ENCODE measurements at places on chromosomes 6 and 20. TPM values are rescaled to one million over a fixed set of nuclear protein-coding genes. Genes with fewer than 3 reads are reported as not detected.

The TPX2 gene
- polyA plus RNA-seq = 32.5 TPM

The HUS1B gene
- polyA plus RNA-seq = 0.12 TPM

The SS18L1 gene
- 13.6 TPM for polyA plus RNA-seq

The TENT5A gene
- 1.2 TPM for polyA plus RNA-seq

The DNAH8 gene
- polyA plus RNA-seq = under 0.01 TPM

The RIMS1 gene
- not detected for polyA plus RNA-seq

- no peak for DNase-seq
These were observed 170.9 kb downstream of the TTLL2 start for GRCh38 chr6:167495506-167496401.

DNA sequence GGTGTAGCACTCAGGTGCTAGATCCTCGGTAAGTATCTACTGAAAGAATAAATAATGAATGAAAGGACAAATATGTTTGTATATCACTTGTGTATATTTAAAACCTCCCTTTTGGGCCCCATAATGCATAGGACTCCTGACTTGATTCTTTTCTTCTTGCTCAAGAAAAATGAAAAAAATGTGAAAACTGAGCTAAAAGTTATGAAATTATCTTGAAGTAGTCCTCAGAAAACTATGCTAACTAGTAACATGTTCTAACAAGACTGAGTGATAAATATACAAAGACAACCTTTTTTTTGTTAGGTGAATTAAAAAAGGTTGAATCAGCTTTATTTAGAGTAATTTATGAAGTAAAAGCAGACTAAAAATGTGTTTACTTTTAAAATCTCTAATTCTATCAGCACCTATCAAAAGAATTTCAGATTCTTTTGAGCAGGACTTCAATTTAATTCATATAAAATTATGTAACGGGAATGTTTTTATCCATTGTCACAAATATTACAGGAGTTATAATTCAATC is 247.8 kb upstream of the JAG1 start:
- DNase-seq = no peak

- DNase-seq = no peak
These were observed at the start of gene TMEM74B for GRCh38 chr20:1184638-1185315. TMEM74B (minus strand) TSS chr20:1184981; CDS start chr20:1183801, 1,180 bp downstream.

DNA sequence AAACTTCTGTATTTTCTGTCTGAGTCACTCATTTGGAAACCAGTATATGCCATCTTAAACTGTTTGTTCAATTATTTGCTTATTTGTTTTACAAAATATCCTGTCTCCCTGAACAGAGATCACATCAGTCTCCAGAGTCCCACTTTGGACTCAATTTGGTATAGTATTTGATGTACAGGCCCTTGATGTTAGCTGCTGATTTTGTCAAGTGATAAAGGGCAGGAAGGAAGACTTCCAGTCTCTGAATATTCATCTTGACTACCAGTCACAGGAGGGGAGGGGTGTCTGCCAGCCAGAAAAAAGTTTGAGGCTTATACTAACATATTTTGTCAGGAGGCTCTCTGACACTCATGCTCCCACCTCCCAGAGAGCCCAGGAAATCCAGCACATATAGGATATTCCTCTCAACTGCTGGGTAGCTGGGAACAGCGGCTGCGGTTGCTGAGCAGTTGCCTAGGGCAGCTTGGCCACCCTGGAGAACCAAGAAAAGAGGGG is 376.8 kb upstream of the RUNX2 start:
- DNase-seq = no peak

DNA sequence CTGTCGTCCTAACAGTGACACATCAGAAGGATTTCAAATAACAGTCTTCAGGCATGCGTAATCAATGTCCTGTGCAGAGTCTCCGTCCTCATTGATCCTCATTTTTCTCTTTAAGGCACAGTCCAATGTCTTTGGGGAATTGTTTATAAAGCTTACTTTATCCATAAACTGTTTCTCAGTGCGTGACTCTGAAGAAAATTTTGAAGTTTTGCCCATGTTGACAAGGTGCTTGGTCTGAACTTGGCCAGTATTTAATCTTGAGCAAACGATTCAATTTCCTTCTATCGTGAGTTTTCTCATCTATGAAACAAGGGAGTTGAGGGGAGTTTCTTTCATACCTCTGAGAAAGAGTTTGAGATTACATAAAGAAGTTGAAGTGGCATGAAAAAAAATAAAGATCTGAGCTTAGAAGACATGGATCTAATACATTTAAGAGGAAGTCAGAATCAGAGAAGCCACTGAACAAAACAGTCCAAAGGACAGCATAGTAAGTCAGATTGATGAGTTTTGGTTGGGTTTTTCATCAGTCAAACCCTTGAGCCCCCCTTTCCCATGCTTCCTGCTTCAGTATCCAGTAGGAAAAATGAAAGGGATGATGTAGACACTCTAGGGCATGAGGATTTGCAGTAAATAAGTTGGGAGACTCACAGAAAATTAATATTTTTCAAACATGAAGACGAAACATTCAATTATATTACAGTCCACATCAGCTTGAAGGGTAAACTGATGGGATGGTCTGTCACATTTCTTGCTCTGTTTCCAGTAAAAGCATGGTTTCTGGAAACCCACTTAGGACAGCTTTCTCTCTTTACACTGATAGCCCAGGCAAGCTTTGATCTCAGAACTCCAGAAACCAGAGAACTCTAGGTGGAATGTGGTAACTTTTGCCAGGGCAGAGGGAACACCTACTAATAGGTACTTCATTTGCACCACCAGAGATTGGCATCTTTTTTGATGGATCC is 8.1 kb downstream of the EDN1 start:
- no peak for DNase-seq

DNA sequence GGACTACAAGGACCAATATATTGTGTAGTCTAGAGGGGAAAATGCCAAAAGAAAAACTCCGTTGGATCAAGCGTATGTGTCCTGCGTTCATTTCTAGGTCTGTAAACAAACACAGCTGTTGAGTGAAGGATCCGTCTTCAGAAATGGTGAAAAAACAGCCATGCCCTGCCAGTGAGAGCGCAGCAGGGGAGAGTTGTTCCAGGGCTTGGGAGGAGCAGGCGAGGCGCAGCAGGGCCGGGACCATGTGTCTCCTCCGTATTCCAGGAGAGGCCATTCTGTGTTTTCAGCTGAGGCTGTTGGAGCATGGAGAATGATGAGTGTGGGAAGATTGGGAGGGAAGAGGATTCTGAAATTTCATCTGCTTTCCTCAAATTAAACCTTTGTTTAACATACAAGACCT is 38.0 kb downstream of the BMP6 start:
- no peak for DNase-seq

DNA sequence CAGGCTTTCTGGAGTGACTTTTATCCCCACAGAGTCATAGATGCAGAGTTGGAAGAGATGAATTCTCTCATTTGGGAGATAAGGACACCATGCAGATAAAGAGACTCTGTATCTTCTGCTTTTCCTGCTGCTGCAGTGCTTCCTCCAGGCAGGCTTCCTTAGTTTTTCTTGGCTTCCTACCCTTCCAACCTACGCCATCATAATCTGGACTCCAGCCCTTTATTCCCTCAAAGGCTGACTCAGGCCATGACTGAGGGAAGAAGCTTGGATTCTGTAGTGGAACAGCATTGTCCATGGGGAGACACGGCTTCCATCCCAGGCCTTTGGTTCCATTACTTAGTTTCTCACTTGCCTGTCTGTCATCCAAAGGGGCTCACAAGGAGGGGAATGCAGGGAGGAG is 6.5 kb upstream of the RNF24 start:
- no peak for DNase-seq

DNA sequence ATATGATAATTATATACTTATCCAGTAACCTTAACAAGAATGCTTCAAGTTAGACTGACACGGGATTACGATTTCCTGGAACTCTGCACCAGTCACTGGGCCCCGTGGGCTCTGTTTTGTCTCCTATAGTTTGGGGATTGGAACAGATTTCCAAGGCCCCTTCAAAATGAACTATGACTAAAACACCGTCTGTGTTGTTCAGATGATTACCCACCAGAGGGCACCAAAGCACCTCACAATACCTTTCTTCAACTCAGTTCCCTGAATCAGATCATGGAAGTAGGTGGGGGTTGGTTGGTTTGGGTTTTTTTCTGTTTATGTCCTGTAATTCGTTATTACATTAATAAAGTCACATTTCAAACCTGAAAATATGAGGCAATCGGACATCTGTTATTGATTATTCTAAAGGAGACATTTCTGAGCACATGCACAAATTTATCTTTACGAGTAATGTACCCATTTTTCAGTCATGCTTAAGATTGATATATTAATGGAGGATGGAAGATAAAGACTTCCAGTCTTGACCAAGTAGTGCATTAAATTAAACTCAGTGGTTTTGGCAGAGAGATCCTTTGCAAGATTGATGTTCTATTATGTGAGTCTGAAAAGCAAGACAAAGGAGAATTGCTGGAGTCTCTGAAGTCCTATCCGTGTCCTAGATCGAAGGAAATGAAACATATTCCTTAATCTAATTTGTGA is 112.0 kb upstream of the COL21A1 start:
- no peak for DNase-seq

DNA sequence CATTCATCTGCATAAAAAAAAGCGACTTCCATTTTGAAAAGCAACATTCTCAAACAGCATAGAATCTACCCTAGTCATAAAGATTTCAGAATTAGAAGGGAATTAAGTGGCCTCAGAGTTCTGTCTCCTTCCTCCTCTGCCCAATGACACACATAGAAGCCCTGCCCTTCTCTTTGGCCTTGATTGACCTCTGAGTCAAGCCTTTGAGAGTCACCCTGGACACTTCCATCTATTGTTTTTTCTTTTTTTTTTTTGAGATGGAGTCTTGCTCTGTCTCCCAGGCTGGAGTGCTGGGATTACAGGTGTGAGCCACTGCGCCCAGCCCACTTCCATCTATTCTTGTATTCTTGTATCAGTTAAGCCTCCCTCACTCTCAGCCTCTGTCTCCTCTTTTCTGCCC is 44.8 kb upstream of the CTNNBL1 start:
- no peak for DNase-seq

DNA sequence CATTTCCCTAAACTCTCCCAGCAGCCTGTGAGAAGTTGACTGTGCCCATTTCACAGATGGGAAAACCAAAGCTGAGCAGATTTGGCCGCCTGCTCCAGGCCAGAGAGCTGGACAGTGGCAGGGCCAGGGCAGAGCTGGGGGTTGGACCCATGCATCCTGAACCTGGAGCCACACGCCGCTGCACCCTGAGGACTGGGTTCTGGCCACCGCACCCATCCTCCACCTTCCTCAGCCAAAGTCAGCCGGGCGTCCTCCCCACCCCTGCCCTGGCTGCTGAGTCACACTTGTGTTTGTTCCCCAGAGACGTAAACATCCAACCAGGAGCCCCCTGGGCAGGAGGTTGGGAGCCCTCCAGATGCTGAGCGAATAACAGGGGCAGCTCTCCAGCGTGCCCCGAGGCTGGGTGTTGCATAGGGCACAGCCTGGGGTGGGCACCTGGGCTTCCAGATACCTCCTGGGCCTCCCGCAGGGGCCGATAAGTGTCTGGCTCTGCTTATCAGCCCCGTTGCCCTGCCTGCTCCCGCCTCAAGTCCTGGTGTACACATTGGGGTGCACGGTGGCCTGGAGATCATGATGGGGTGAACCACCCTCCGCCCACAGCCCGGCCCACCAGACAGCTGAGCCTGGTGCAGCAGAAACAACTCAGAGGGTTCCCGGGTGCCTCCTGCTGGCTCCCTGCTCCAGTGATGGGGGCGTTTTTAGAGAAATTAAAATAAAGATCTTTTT is 23.8 kb downstream of the RBM38 start:
- no peak for DNase-seq

GRCh38 chr6:75526502-75527127 is 33.0 kb upstream of the FILIP1 start:
- no peak for DNase-seq

DNA sequence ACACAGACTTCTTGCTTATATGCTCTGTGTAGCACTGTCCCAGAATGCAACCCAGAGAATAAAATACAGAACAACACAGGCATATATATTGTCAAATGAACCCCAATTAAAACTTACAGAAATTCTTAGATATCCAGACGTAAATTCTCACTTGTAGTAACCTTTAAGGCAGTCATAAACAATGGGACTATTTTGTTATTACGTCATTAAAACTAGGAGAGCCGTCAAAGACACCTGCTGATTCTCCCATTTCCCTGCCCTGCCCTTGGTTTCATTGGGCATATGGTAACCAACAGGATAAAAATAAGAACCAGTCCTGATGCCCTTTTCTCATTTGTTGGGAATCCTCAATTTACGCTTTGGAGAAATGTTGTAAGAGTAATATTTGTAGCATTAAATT is 871.3 kb upstream of the EYS start:
- no peak for DNase-seq

DNA sequence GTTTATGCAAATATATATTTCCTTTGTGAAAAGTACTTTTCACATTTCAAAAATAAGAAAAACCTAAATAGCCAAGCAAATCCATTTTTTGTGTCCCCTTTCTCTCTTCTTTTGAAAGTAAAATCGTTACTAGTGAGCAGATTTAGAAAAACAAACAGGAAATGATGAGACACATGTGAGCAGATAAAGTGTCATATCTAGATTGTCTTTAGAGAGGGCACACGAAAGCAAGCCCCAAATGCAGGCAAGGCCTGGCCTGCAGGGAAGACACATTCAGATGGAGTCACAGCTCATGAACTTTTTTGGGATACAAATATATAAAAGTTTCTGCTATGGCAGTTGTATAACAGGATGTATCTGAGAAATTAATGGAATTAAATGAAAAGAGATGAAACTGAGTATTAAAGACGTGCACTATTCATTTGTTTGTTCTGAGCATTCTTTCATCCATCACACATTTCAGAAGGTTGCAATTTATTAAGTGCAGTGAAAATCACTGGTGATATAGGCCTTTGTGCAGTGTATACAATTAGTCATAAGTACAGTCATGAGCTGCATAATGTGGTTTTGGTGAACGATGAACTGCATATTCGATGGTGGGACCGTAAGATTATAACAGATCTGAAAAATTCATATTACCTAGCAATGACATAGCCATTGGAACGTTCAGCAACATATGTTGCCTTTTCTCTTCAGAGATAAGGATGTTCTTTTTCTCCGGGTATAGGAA is 101.4 kb downstream of the PACRG start:
- DNase-seq = no peak

- peak; percentile 32 for DNase-seq
These were observed 215.5 kb downstream of the LRFN2 start for GRCh38 chr6:40371621-40372020.

- no peak for DNase-seq
These were observed 114.1 kb upstream of the ADGRF1 start for GRCh38 chr6:47156196-47156595.

DNA sequence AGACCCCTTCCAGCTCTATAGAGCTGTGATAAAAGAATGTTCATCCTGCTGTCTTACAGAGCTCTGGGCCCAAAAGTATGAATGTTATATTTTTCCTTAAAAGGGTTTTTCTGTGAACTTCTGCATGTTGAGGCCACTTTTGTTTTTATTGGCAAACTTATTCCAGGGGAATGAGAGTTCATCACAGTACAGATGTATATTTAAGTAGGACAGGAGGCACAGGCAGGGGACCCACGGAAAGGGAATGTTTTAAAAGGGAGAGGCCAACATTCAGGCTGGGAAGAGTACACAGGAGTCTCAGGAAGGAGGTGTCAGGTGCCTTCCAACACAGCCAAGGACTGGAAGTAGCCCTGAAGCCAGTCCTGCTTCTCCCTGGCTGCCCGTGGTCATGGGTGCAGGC is 148.4 kb downstream of the EYA2 start:
- no peak for DNase-seq

GRCh38 chr20:25476106-25477013 is 68.9 kb downstream of the GINS1 start:
- DNase-seq = no peak

All from keratinocyte (primary cell).